Natural killer cell (primary cell): ENCODE measurements at places on chromosomes 7 and 10.

GRCh38 chr7:156174428-156174827, 362.2 kb upstream of the SHH start:
- no peak for DNase-seq

DNA sequence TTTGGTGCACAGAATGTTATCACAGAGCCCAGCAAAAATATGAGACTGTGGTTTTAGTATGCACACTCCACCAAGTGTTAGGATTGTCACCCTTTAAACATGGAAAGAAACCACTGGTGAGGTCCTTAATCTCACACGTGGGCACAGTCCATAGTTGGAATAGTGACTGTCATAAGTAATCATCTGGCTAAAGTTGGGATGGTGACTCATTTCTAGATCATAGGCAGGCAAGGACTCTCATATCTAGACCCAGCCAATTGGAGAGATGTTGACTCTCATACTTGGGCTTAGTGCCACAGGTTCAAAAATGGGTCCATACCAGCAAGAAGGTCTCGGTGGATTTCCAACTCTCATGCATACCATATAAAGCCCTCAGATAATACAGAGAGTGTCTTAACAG, 39.6 kb upstream of the ZNF680 start:
- DNase-seq = no peak

DNA sequence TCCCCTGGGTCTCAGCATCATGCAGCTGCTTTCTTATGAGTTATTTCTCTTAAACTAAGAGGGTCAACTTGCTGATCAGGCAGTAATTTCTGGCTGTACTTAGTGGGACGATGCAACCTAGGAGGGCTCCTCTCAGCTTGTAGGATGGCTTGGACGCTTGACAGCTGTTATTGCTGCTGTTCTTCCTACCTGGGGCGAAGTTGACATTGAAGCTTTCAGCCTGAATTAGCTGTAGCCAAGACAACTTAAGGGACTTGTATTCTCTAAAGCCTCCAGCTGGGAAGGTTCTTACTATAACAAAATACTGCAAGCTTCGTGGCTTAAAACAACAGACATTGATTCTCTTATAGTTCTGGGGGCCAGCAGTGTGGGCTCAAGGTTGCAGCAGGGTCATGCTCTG, 224.9 kb downstream of the ACTR3B start:
- DNase-seq = no peak

GRCh38 chr10:92284112-92284704, 6.7 kb downstream of the CPEB3 start:
- DNase-seq = no peak

DNA sequence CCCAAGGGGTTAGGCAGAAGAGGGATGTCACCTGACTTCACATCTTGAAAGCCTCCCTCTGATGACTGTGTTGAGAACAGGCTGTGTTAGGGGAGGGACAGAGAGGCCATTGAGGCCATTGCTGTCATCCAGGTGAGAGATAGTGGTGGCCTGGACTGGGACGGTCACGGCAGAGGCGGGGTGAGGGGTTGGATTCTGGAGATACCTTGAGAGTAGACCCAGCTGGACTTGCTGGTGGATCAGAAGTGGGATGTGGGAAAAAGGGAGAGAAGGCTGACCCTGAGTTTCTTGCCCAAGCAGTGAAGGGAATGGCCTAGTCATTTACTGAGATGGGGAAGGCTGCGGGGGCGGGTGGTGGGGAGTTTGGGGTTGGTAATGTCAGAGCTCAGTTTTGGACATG, 13.6 kb downstream of the MTURN start:
- no peak for DNase-seq

DNA sequence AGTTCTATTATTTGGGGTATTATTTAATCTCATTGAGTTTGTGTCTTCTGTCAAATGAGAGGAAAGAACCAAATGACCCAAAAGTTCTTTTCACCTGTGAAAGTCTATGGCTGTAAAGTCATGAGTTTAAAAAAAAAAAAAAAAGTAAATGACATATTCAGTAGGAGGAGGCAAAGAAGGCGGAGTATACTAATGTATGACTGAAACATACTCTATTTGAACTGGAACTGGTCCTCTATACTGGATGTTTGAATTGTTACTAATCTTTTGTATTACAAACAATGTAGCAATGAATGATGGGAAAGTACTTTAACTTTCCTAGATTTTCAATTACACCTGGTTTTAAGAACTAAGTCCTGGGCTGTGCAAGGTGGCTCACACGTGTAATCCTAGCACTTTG, 24.9 kb upstream of the GSAP start:
- no peak for DNase-seq

DNA sequence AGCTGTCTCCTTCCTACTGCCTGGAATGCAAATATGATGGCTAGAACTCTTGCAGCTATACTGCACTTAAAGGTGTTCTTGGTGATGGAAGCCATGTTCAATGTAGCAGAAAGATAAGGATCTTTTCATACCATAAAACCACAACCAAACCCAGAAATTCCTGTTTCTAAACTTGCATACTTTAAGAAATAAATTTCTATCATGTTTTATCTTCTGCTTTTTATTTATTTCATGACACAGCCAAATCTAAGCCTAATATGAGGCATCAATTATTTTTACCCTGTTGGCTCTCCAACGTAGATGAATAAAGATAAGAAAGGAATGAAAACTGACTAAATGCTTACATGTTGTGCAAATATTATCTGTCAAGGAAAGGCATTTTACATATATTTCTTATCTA, 224.1 kb downstream of the DOCK4 start:
- DNase-seq = no peak
